ENCODE measurements at places on chromosomes 4 and X.

DNA sequence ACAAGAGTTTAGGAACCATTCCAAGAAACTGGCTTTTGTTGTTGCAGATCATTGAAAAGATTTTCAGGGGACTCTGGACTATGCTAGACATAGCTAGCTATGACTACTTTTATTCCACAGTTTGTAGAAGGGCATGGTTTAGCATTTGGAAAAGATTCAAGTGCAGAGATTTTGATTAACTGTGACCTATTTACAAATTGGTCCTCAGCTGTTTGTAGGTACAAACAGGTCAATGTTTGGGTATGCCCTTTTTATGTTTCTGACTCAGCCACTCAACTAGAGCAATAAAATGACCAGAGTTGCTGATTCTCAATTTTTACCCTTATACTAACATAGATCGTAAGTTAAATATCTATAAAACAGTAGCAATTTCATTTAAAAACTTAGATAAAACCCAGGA is 46.7 kb downstream of the IGFBP7 start:
- no peak for DNase-seq

DNA sequence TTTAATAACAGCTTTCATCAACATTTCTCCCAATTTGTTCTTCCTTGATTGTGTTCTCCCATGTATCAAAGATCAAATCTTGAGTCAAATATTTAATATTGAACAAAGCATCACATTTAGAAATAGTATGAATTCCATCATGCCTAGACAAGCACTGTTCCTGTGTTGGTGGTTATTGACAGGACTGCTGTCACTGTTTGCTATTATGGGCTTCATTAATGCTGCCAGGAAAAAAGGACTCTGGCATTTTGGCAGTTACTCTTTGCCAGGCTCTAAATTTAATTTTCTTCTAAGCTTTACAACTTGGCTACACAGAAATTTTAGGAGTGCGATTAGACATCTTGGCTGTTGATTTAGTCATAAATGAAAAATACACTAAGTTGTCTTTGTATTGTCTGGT is 295.9 kb upstream of the NRK start:
- no peak for DNase-seq

DNA sequence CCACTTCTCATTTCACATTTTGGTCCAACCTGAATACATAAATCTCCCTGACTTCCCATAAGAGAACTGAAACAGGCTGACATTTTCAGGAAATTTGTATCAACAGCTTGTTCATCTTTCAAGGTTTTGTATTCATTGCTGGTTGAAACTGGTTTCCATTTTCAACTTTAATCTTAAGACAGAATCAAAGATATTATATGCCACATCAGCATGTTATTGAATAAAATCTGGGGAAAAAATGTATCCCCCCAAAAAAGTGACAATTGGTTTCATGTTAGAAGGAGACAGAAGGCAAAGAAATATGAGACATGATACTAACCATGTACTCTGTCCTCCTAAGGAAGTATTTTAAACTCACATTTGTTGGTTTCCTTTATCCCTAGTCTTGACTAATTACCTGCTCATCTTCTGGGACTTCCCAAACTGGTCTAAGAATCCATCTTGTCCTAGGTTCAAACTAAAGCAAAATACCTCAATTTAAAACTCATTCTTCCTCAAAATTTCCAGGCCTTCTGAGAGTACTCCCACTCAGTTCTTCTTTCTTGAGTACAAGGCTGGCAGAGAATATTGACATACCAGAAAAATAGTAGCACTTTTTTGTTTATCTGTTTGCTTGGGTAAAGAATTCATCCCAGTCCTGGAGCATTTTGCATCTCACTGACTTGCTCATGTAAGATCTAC is 3.1 kb upstream of the ANTXR2 start:
- DNase-seq: no peak

DNA sequence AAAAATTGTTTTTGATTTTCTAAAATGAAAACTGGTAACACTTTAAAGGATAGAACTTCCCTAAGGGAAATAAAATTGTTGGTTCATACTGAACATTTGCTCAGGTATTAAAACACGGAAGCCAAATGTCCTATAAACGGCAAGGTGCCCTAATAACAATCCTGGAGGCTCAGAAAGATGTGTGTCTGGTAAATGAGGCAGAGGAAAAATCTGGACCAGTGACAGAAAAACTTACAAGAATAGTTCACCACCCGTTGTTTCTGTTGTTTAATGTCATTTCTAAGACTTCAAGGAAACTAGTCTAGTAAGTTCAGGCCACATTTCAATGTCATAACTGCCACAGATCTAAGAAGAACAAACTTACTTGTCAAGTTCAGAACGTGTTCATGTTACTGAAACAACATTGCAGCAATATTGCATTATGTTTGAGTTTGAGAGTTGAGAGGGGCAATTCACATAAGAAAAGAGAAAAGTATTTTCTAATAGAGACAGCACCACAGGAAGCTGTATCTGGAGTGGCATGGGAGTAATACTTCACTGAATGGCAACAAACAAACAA is 476.6 kb downstream of the GRXCR1 start:
- no peak for DNase-seq

- no peak for DNase-seq
Measured at GRCh38 chr4:4332529-4332928, 42.5 kb downstream of the ZBTB49 start.

- peak; percentile 40 for DNase-seq
Measured at GRCh38 chrX:110803506-110803905, 7.9 kb upstream of the CHRDL1 start.

DNA sequence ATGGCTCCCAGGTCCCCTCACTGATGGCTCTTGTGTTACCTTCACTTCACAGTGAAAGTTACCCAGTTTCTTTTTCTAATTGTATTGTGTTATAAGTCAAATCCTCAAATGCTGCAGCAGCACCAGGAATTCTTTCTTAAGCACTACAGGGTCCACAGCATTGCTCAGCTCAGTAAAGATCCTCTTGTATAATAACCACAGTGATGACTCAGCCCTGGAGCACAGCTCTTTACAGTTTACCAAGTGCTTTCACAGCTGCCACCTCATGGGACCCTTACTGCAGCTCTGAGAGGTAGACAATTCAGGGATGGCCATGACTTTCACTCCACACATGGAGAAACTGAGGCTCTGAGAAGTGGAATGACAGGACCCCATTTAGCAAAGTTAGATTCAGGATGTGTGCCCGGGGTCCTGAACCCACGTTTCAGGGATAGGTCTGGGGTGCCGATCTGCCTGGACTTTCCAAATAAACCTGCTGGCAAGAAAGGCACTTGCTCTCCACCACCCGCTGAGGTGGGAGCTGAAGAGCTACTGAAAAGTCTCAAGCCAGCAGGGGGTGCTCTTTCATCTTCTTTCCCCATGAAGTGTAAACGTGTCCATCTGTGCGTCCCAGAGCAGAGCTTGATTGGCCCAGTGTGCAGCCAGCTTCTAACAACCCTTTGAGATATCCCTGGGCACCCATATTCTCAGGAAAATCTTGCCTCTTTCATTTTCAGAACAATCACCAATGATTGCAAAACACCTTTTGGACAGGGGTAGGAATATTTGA is 35.7 kb upstream of the GABRQ start:
- DNase-seq: peak; percentile 56

- no peak for DNase-seq
Measured at GRCh38 chr4:184287697-184288255, 70.1 kb upstream of the ENPP6 start.

GRCh38 chrX:9706421-9706820 is 59.2 kb downstream of the GPR143 start:
- no peak for DNase-seq

DNA sequence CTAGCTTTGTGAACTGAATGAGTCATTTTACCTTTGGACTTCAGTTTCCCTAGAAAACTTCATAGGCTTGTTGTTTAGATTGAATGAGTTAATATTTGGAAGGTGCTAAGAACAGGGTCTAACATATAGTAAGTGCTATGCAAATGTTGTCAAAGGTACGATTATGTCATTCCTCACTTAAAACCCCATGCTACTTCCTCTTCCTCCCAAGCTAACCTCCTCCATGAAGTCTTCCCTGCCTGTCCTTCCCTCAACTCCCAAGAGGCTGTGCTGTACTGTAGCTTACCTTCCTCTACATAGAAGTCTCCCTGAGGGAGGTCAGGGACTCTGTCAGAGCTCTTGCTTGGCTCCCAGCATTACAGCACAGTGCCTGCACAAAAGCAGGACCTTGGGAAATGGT is 103.4 kb upstream of the PJA1 start:
- DNase-seq: no peak

DNA sequence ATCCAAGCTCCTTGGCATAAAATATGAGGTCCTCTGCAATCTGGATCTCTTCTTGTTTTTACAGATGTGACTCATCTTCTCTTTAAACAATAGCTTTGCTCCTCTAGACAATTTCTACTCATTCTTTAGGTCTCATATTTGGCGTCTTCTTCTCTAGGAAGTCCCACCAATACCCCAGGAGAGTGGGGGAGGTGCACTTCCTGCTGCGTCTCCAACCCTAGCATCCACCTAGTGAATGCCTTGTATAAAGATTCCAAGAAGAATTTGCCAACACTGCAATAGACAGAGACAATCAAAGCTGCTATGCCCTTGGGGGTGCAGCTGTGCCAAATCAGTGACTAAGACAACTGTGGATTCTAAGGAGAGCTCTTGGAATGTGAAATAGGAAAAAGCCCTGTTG is 45.7 kb upstream of the SLC10A7 start:
- no peak for DNase-seq
